Activated naive CD4-positive, alpha-beta T cell treated with anti-CD3 and anti-CD28 coated beads, Interleukin-2, amount 50 U/mL, for 72 hours (primary cell): ENCODE measurements at places on chromosomes 4 and X. TPM values are rescaled to one million over a fixed set of nuclear protein-coding genes. Genes with fewer than 3 reads are reported as not detected.

GRCh38 chr4:168509786-168510185 lies 12.9 kb downstream of the PALLD start:
- no peak for DNase-seq

DNA sequence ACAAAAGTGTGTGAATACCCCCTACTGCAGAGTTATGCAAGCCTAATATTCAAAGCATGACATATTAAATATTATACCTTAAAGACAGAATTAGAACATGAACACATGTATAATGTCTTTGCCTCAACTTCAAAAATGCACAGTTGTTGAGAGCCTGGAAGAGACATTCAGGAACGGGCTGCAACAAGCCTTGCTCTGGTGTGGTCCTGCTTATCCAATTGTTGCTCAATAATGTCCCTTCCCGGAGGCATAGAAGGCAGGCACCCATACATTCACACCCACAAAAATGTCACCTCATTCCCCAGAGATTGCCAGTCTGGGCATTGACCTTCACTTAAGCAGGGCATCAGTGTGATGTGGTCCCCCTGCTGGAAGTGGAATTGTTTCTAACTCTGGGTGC lies 238.8 kb downstream of the CBR4 start:
- no peak for DNase-seq

DNA sequence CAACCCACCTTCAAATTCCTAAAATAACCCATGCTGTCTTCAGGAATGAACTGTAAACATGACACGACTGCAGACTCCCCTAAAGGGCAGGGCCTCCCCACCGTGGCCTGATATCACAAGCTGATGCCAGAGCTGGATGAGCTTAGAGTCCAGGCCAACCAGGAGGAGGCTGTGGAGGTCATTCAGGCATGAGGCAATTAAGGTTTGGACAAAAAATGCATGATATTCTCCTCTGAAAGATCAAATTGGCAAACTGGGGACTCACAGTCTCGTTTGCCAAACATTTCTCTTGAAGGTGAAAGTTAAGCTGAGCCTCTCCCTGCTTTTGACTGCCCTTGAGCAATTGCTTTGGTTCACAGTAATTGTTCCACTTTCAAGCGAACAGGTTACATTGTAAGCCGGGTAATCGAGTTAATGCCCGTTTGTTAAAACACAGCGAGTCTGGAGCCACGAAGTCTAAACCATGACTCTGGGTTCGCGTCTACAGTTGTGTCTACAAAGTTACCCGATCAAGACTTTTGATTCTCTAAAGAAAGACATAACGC lies 105.6 kb downstream of the ENPP6 start:
- DNase-seq, result no peak

- no peak for DNase-seq
Measured at GRCh38 chr4:147365396-147365795, 115.5 kb upstream of the EDNRA start.

DNA sequence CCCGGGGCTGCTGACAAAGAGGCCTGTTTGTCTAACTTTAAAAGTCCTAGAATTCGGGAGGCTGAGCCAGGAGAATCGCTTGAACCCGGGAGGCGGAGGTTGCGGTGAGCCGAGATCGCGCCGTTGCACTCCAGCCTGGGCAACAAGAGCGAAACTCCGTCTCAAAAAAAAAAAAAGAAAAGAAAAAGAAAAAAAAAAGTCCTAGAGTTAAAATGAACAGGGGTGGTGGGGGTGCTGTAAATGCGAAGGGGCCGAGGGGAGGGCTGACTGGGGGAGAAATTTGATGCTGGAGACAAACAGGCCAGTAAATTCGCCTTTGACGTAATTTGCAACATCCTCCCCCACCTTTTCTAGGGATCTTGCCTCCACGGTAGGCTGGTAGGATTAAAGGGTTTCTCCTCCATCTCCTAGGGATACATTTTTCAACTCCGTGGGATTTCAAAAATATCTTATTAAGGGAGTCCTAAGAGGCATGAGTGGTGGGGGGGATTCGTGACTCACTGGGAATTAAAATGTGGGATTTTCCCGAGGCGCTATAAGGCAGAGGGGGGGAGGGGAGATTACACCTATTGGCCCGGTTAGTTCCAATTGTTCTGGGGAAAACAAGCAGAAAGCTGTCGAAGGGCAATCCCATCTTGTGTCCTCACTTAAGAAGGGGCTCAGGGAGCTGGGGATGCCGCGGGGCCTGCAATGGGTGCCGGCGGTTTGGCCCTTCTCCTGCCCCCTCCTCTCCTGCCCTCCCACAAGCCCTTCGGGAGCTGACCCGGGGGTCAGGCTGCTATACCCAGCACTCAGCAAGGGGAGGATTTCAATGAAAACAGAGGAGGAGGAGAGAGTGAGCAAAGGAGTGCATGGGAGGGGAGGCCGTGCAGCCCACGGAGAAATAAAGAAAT lies 3.0 kb upstream of the BCOR start:
- no peak for DNase-seq

DNA sequence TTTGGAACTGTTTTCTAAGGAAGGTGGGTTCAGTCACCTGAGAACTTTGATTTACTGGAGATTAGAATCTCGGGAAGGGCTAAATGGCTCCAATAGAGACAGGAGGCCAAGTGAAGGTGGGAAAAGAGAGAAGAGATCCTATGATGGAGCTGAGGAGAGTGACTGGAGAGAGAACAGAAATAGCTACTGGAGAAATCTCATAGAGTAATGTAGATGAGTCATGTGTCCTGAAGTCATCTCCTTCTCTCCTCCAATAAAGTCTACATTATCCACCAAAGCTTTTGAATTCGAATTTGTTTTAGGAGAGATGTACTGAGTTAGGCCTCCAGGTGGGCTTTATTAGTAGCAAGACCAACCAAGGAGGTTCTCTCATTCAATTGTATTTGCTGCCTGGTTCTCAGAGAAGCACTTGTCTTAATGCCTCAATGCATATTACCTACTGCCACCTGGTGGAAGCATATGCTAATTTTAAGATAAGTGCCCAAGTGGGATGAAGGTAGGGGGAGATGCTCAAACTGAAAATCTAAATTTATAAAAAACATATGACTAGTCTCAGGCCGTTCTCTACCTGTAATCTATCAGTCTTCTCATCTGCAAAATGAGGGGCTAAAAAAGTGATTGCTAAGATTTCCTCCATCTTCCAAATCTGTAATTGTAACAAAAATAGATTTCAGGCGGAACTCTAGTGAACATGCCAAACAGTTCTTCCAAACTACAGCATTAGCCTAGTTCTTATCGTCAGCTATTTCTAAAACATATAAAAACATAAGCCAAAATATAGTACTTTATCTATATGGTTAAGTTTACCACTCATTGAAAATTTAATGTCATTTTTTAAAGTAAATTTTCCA lies 24.4 kb downstream of the TXK start:
- DNase-seq, result no peak

DNA sequence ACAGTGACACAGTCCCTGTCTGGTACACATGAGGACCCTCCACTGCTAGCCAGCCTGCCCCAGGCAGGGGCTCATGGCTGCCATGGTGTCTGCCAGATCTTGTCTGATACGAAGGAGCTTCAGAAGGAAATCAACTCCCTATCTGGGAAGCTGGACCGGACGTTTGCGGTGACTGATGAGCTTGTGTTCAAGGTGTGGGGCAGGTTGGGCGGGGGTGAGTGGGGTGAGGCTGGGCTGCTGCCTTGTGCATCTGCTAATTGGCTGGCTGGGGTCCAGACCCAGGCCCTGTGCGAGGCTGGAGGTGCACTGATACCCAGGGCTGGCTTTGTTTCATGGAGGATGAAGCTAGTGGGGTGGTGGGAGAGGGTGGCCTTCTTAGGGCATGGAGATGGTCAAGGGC lies 13.8 kb downstream of the CCDC22 start:
- no peak for DNase-seq

DNA sequence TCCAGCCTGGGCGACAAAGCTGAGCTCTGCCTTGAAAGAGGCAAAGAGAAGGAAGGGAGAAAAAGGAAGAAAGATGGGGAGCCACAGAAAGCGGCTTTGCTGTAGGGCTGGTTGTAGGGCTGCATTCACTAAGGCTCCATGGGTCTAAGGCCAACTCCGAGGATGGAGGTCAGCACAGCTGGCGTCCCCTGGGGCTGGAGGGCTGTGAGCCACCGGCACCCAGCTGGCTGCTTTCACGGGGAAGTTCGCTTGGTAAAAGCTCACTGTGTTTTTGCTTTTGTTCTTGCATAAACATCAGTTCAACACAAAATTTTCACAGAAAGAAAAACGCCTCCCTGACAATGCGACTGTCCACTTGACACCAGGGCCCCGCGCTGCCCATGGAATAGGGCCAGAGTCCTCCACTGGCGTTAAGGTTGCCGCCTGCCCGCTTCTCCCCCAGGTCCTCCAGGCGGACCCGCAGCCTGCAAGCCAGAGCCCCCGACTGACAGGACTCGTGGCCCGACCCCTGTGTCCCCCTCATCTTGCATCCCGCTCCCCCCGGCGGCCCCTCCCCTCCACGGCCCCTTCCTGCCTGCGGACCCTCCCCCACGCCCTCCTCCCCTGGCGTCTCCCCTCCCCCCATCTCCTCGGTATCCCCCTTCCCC lies 1.1 kb downstream of the RNF212 start:
- no peak for DNase-seq

DNA sequence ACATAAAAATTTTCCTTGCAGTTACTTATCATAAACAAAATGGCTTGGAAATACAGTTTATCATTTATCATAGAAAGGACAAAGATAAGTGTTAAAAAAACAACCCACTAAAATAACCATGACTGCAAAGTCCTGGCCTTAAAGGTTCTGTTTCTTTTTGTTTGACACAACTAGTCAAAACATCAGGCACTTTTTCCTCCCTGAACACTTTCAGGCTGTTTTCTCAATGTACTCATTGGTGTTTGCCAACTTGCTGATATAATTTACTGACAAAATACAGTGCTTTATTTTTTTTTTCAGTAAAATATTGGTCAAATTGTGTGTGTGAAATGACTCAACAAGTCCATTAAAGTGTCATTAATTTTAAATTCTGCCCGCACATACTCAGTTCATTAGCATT lies 156.6 kb downstream of the ADGRL3 start:
- no peak for DNase-seq

DNA sequence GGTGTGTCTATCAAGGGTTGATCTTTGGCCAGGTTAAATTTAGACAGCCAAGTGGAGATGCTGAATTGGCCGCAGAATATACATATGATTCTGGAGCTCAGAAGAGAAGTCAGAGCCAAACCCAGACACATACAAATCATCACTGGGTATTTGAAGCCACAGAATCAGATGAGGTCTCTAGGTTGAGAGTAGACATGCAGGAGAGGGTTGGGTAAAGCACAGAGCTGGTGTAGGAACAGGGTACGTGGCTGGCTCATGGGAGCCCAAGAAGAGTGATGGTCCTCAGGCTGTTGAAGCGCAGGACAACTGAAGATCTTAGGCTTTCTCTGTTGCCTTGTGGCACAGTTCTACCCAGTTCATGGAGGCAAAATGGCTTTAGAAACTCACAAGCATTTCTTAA lies 37.7 kb downstream of the ADAMTS3 start:
- DNase-seq, result no peak

DNA sequence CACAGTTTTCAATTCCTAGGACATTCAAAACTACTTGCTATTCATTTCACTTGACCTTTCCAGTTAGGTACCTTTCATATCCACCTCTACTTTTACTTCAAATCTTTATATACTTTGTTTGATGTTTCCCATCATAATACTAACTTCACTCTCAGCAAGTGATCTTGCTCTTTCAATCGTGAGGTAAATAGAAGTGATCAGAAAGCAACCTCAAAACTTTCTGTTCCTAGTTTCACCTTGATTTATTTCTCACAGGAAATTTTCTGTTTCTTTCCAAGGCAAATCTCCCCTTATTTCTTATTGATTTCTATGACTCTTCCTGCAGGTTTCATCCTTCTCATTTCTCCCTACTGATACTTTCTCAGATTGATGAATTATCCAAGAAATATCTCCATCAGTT lies 623.5 kb downstream of the FSTL5 start:
- DNase-seq, result no peak

DNA sequence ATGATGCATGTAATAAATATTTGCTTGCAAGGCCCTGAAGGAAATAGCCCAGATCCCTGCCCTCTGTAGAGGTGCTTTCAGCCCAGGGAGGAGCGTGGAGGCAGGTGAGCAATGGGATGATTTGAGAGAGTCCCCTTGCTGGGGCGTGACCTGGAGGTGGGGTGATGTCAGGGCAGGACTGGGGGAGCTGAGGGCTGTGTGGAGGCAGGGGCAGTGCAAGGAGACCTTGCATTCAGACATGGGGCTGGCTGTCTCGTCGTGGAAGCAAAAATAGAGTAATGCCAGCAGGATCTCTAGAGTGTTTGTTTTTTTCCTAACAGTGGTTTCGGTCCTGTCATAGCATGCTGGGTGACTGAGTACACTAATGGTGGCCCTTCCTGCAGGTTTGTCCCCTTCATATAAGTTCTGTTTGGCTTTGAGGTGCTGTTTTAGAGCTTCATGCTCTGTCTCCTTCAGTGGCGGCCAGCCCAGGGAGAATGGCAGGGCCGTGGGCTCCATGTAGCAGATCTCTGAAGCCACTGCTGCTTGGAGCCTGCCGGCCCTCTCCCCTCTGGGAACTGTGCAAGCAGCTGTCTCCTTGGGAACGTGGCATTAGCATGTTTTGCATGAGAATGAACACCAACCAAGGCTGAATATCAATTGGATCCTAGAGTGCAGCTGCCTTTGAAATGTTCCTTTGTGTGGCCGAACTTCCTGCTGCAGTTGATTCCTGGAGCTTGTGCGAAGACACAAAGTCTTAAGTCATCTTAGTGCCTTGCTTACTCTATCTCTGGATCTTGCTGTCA lies 39.3 kb upstream of the CLDN34 start:
- no peak for DNase-seq

- DNase-seq, result no peak
Measured at GRCh38 chrX:30592831-30593230, 15.3 kb upstream of the TASL start.

- DNase-seq, result no peak
Measured at GRCh38 chr4:104896660-104897645, 249.7 kb upstream of the TET2 start.

DNA sequence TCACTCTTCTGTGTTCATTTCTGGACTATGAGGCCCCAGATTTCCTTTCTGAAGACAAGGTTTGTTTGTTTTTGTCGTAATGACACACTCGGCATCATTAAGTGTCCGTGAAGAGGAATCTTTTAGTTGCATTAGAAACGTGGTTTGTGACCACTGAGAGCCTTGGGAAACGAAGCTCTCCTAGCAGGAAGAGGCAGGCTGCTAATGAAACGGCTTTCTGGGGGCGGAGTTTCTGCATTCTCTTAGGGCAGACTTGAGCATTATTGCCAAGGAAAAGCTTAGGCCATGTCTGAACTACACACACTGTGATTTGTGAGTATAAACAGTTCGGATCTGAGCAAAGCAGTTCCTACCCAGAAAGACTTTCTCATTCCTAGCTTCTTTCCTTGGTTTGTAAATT lies 64.0 kb downstream of the SOX3 start:
- no peak for DNase-seq

The DDX60 gene
- 6.4 TPM for total RNA-seq

The LRIT3 gene
- total RNA-seq, result 0.33 TPM

The CFI gene
- total RNA-seq, result not detected

The JAKMIP1 gene
- total RNA-seq, result 1.3 TPM

The TREX2 gene
- 1.6 TPM for total RNA-seq

The ZNF630 gene
- total RNA-seq, result 2.3 TPM

The EIF1AX gene
- total RNA-seq, result 84.1 TPM

The NOA1 gene
- total RNA-seq, result 31.8 TPM

The PRDM5 gene
- 1.5 TPM for total RNA-seq
